ENCODE measurements at places on chromosomes 13 and 19. TPM values are rescaled to one million over a fixed set of nuclear protein-coding genes. Genes with fewer than 3 reads are reported as not detected.
A peak's percentile ranks its signal among the peaks of the same experiment; 100 is the strongest.

Gene FCGBP
- total RNA-seq = 39.7 TPM

Gene KLF1
- total RNA-seq = not detected

Gene RNF17
- total RNA-seq = 0.28 TPM

Gene OR7D2
- not detected for total RNA-seq

Gene PROZ
- total RNA-seq = not detected

Gene GIPR
- total RNA-seq = 3.7 TPM

Gene BAX
- 34.5 TPM for total RNA-seq

DNA sequence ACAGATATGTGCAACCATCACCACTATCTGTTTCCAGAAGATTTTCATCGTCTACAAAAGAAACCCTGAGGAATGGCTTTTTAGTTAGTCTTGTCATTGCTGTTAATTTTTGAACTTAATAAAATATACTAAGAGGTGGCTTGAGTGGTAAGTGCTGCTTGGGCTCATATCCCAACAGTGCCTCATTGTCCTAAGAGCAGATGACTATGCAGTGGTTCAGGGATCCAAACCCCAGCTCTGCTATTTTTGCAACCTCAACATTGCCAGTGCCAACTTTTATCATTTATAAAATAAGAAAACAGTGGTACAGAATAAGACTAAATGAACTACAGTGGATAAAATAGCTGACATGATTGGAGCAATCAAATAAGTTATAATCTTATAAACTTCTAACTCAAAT, 123.2 kb upstream of the SLC7A1 start:
- no peak for DNase-seq

DNA sequence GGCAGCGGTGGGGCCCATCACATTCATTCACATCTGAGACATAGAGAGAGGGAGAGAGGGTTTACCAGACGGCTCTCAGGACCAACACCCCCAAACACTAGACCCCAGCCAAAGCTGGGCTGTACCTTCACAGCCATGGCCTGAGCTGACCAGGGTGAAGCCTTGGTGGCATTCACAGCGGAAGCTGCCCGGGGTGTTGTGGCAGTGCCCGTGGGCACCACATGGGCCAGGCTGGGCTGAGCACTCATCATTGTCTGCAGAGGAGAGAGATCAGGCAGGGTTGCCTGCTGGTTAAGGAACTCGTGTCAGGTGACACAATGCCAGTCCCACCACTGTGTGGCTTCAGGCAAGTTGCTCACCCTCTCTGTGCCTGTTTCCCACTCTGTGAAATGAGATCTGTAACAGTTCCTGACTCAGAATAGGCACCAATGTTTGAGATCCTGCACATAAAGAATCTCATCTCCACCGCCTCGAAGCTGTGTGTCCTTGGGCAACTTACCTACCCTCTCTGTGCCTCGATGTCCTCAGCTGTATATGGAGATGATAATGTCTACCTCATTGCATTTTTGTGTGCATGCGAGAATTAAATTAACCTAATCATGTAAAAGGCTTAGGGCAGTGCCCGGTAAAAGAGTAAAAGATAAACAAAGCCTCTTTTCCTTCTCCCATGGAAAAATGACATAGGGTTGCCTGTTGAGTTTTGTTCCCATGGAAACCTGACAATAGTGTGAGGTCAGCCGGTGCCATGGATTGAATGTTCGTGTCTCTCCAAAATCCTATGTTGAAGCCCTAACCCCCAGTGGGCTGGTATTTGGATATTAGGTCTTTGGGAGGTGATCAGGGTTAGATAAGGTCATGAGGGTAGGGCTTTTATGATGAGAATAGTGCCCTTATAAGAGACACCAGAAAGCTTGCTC, 22.9 kb downstream of the CCL25 start:
- DNase-seq = no peak

GRCh38 chr19:3512562-3513228, 6.6 kb downstream of the FZR1 start:
- DNase-seq = no peak

- DNase-seq = no peak
Measured at GRCh38 chr13:50580684-50581305, 262.7 kb downstream of the DLEU7 start.

DNA sequence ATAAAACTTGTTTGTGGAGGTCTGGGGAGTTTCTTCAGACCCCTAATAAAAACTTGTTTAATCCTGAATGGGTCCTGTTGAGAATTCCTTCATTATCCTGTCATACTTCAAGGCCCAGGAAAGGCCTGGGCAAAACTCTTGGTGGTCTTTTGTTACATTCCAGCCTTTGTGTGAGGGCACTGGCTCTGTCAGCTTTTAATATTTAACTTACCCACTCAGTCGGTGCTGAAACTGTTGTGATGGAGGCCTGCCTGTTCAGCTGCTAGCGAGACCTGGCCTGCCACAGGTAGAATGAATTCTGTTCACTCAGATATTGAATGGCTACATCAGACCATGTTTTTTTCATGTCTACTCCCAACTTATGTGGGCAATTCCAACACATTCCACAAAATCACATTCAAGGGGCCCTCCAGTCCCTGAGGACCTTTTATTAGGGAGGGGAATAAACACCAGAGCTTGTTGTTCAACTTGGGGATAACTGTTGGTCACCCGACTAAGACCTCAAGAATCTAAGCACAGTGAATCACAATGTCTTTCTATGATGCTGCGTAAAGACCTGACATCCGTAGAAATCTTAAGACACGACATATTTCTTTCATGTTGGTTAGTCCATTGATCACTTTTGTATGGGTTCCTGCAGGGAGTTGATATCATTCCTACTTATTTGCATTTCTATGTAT, 12.5 kb downstream of the NLRP8 start:
- no peak for DNase-seq

GRCh38 chr13:106373989-106374572, 161.4 kb downstream of the EFNB2 start:
- DNase-seq = no peak

DNA sequence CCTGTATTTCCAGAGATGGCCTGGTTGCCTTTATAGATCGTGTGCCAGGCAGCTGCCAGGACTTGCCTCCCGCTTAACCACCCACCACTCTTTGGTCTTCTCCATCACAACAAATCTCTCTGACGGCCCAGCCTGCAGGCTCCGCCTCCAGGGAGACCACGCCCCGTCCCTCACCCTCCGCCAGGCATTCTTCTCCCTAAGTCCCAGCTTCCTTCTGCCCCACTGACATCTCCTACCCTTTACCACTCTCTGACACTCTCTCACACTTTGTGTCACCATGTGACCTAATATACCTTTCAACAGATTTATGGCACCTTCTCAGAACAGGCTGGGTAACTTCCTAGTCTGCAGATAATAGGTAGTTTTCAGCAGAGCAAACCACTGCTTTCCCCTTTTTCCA, 95.1 kb downstream of the CAB39L start:
- no peak for DNase-seq

- no peak for DNase-seq
Measured at GRCh38 chr13:76425935-76426334, 460.3 kb downstream of the KCTD12 start.

DNA sequence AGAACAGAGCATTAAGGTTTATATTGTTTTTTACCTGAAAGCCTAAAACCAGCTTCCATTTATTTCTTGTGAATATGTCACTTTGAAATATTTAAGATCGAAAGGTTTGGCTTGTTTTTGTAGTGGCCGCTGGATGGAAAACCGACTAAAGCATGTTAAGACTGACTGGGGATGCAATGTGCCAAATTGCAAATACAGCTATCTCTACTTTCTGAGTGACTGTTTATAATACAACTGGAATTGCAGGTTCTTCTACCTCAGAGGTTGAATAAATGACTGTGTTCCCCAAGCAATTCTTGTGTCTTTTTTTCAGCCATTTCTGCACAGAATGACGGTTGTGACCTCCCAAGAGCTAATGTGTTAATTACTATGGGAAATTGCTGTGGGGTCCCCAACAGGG, 50.0 kb upstream of the TMTC4 start:
- no peak for DNase-seq

DNA sequence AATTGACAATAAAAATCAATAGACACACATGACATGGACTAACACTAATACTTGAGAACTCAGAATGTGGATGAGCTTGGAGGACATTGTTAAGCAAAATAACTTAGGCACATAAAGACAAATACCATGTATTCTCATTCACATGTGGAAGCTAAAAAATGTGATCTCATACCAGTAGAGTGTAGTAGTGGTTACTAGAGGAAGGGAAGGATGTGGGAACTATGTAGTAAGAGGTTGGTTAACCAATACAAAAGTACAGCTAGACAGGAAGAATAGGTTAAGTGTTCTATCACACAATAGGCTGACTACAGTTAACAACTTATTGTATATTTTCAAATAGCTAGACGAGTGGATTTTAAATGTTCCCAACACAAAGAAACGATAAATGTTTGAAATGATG, 415.8 kb upstream of the KLF12 start:
- no peak for DNase-seq

- no peak for DNase-seq
Measured at GRCh38 chr13:106391271-106391670, 144.2 kb downstream of the EFNB2 start.

DNA sequence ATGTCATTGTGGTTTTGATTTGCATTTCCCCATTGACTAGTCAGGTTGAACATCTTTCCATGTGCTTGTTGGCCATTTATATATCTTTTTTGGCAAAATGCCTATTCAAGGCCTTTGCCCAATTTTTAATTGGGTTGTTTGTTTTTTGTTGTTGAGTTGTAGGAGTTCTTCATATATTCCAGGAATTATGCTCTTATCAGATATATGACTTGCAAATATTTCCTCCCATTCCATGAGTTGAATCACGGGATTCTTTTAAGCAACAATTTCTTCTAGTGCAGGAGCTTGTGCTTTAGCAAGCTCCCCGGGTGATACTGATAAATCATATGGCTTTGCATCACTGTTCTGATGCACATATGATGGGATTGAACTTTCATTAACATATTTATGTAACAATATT, 47.0 kb upstream of the FLT1 start:
- DNase-seq = no peak

- peak; percentile 61 for DNase-seq
Measured at GRCh38 chr13:31982540-31982939, 49.0 kb upstream of the FRY start.

DNA sequence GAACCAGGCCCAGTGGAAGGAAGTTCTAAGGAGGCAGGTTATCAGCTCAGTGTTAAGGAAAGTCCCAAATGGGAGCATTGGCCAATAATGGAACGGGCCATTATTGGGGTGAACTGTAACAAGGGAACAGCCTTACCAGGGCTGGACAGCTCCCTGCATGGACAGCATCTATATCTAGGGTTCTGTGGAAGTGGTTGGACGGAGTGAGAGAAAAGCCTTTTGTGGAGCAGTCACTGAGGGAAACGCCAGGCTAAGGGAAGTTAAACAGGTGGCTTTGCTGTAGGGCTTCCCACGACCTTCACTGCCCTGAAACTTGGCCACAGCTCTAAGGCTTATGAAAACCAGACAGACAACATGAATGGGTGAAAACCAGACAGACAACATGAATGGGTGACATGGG, 17.0 kb downstream of the POU2F2 start:
- no peak for DNase-seq

Data from omental fat pad (tissue), 4 donors.